ENCODE measurements at places on chromosomes 16 and 17.

DNA sequence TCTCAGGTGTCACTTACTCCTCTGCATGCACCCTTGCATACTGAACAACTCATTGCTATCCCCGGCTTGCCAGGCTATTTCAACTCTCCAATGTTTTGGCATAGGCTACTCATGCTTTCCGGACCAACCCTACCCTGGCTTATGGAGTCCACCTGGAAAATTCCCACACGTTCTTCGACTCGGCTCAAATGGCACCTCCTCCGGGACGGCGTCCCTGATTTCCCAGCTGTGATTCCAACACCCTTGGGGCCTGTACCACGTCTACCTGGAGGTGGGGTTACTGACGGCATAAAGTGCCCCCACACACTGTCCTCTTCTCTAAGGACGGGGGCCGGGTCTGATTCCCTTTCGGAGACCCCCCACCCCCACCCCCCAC, 498 bp downstream of the SMYD4 start:
- no peak for DNase-seq

GRCh38 chr17:40515011-40515410, 13.6 kb upstream of the TNS4 start:
- DNase-seq = no peak

GRCh38 chr17:43033948-43034881, 9.2 kb downstream of the RND2 start:
- DNase-seq = no peak

DNA sequence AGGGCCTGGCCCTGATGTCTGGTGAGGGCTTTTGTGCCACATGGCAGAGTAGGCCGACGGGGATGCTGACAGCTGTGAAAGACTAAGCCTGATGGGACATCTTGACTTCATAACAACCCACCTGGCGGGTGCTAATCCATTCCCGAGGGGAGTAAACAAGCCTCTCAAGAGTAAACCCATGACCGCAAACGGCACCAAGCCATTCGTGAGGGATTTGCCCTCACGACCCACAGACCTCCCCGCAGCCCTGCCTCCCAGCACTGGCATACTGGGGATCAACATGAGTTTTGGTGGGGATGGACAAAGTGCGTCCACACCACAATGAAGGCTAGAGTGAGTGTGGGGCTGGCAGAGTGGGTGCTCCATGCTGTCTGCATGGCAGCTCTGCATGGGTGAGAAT, 11.7 kb downstream of the RNF213 start:
- DNase-seq = no peak

- DNase-seq = no peak
These were observed 17.2 kb downstream of the USP7 start for GRCh38 chr16:8946544-8946943.

- DNase-seq = no peak
These were observed 702 bp upstream of the WNT3 start for GRCh38 chr17:46818929-46819859.

- peak; percentile 66 for DNase-seq
These were observed at the start of gene UBE2O for GRCh38 chr17:76452660-76453430. Gene UBE2O, minus strand, starts transcription at chr17:76453152. Its CDS starts 11 bp downstream, at chr17:76453141.

GRCh38 chr16:450785-451512, 25.5 kb downstream of the RAB11FIP3 start:
- peak; percentile 96 for DNase-seq

DNA sequence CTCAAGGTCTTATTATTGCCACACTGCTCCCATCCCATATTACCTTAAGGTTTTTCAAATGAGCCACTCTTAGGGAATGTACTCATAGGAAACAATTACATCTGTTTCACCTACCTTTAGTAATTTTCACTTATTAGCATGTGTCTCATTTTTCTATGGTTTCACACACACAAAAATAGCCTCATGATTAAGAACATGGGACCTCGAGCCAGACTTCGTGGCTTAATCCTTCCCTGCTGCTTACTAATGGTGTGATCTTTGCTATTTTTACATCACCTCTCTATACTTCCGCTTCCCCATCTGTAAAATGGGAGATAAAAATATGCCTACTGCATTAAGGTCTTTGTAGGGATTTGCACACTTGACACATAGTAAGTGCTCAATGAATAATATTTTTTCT, 38.5 kb downstream of the OTOA start:
- DNase-seq = no peak

GRCh38 chr17:40436636-40437035, 6.6 kb upstream of the IGFBP4 start:
- DNase-seq = no peak

GRCh38 chr17:51709694-51710633, 448.6 kb downstream of the CA10 start:
- DNase-seq = no peak

- DNase-seq = no peak
These were observed 3.6 kb downstream of the DLX3 start for GRCh38 chr17:49991409-49991808.

DNA sequence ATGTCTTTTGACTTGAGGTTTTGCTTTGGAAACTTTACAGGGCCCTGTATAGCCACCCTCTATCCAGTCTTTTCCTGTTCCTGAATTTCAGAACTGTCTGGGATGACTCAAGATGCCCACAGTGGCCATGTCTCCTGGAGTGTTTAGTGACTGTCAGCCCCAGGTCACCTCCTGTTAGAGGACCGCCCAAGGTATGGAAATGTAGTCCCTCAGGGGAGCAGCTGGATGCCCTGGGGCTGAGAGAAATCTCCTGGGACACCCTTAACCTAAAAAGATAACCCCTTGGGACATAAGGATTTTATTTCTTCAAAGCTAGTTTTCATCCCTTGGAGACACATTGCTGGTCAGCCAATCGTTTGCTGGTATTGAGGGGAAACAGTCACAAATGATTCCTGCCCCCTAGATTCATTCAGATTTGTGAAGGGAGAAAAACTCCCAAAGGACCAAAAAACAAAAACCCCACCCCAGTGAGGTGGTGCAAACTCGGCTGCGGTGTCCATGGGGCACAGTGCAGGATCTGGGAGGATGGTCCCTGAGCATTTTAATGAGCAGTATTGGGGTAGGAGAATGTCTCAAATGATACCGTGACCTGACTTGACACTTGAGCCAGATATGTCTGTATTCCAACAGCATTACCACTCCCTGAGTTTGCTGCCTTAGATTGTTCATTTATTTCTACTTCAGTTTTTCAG, 1.7 kb downstream of the ZNF267 start:
- DNase-seq = no peak

GRCh38 chr17:65143889-65144604, 6.9 kb downstream of the RGS9 start:
- DNase-seq = no peak

GRCh38 chr17:80777274-80777673, 214.4 kb upstream of the CHMP6 start:
- no peak for DNase-seq

GRCh38 chr17:81470944-81471817, 41.4 kb downstream of the ACTG1 start:
- no peak for DNase-seq

- no peak for DNase-seq
These were observed 182.8 kb upstream of the HS3ST3A1 start for GRCh38 chr17:13784434-13785095.

DNA sequence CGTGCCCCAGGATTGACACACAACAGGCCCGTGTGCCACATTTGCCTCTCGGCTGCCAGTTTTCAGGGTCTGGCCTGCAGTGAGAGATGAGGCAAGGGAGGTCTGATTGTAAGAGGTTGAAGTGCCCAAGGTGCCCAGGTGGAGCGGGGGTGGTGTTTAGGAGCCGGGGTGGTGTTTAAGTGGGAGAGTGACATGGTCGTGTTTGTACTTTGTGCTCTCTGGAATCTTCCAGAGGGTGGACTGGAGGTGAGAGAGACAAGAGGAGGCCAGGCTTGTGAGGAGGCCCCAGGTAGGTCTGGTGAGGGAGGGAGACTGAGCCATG, 10.5 kb downstream of the SLC5A10 start:
- no peak for DNase-seq

DNA sequence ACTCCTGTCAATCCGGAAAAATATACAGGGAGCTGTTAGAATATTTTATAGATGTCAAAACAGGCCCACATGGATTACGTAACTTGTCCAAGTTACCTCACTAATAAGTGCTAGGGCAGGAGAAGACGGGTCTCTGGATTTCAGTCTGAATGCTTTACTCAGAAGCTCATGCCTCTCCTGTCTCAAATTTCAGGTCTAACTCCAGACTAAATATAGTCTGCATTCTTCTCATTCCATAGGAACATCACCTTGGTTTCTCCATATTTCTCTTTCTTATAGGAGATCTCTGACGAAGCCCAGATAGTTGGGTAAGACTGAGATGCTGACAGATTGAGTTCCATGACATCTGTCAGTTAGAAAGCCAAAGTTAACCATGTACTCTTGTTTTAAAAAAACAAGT, 174.2 kb downstream of the STX8 start:
- no peak for DNase-seq

- no peak for DNase-seq
These were observed 55.5 kb upstream of the IRX3 start for GRCh38 chr16:54341892-54342776.

All from DMS153 (cell line).